T-helper 9 cell (primary cell): ENCODE measurements at places on chromosomes 11 and 22.

GRCh38 chr11:16002942-16003341 is 353.4 kb downstream of the SOX6 start:
- no peak for DNase-seq

DNA sequence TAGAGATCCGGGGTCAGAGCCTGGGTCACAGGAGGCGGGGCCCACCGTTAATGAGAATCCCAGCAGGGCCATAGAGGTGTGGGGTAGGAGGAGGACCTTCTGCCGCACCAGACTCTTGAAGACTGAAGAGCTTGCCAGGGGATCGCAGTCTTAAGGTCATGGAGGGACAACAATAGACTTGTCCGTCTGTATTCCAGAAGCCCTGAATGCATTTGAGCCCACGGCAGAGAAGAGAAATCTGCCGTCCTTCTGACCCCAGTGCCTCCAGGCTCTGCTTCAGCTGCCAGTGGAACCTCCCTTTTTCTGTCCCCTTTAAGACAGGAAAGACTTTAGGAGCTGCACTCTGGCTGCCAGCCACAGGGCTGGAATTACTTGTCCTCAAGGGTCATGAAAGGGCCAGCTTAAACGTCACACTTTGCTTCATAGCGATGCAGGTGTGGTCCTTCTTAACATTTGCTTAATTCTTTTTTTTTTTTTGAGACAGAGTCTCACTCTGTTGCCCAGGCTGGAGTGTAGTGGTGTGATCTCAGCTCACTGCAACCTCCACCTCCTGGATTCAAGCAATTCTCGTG is 15.5 kb upstream of the ST3GAL4 start:
- no peak for DNase-seq

GRCh38 chr11:116231543-116231942 is 541.2 kb downstream of the BUD13 start:
- no peak for DNase-seq

- no peak for DNase-seq
Observed at GRCh38 chr11:82927264-82927880, 25.8 kb downstream of the DDIAS start.

DNA sequence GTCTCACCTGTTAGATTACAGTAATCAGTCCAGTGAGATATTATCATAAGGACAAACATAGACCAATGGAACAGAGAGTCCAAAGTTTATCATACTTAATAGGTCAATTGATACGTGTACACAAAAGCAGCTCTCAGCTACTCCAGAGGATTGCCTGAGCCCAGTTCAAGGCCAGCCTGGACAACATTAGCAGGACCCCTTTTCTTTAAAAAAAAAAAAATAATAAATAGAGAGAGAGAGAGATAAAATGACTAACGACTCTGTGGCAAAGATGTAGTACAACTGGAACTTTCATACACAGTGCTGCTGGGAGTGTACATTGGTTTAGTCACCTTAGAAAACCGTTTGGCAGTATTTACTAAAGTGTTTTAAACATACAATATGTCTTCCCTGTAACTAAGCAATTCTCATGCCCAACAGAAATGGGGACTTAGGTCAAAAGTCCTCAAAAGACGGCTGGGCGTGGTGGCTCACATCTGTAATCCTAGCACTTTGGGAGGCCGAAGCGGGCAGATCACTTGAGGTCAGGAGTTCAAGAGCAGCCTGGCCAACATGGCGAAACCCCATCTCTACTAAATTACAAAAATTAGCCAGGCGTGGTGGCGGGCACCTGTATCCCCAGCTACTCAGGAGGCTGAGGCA is 10.6 kb downstream of the SNX32 start:
- DNase-seq, result no peak

- no peak for DNase-seq
Observed at GRCh38 chr11:117191680-117192400, 7.3 kb upstream of the TAGLN start.

DNA sequence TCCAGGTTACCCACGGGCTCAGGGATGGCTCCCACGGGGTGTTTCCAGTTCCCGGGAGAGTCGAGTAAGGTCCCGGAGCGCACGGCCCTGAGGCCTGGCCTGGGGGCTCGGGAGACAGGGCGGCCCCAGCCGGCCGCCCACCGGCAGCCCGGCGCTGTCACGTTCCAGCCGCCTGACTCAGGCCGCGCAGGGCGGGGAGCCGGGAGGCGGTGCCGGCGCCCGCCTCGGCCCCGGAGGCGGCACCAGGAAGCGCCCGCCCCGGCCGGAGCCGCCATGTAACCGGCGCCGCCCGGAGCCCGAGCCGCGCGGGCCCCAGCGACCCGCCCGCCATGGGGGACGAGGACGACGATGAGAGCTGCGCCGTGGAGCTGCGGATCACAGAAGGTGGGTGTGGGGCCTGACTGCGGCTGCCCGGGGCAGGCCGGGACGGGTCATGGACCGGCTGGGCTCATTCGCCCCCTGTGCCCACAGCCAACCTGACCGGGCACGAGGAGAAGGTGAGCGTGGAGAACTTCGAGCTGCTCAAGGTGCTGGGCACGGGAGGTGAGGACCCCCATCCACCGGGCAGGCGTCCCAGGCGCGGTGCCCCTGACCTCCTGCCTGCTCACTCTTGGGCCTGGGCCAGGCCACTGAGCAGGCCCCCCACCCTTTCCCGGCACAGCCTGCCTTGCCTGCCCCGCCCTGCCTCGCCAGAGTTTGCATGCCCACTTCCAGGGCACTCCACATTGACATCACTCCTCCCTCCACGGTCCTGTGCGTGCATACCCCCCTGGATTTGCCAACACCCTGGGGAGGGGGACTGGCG is at the start of gene RPS6KA4:
TSS of gene RPS6KA4 (plus strand) at position 256 of the 805 bp plus-strand sequence. CDS start at position 330, 74 bp downstream.
- DNase-seq, result peak; percentile 29

DNA sequence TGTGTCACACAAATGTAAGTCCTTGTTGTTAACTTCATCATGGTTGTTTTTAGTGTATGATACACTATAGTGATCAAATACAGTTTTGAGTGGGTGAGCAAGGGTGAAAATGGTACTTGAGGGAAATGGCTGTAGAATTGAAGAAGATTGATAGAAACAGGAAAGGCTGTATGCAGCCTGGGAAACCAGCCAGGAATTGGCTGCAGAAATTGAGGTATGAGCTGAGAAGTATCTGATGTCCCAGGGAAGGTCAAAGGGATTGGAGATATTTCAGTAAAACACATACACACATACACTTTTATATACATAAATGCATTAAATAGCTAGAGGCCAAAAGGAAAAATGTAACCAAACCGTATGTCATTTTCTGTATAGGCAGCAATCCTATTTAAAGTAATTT is 13.1 kb upstream of the YAP1 start:
- DNase-seq, result no peak

GRCh38 chr11:80562523-80563125 is 1121.8 kb upstream of the TENM4 start:
- DNase-seq, result no peak

- no peak for DNase-seq
Observed at GRCh38 chr22:23283591-23284503, 103.5 kb downstream of the BCR start.

- no peak for DNase-seq
Observed at GRCh38 chr22:17951315-17951714, 73.0 kb downstream of the MICAL3 start.

- peak; percentile 58 for DNase-seq
Observed at GRCh38 chr22:17773606-17774205, 563 bp downstream of the BID start.

- no peak for DNase-seq
Observed at GRCh38 chr11:69828971-69829344, 9.7 kb upstream of the FGF3 start.

DNA sequence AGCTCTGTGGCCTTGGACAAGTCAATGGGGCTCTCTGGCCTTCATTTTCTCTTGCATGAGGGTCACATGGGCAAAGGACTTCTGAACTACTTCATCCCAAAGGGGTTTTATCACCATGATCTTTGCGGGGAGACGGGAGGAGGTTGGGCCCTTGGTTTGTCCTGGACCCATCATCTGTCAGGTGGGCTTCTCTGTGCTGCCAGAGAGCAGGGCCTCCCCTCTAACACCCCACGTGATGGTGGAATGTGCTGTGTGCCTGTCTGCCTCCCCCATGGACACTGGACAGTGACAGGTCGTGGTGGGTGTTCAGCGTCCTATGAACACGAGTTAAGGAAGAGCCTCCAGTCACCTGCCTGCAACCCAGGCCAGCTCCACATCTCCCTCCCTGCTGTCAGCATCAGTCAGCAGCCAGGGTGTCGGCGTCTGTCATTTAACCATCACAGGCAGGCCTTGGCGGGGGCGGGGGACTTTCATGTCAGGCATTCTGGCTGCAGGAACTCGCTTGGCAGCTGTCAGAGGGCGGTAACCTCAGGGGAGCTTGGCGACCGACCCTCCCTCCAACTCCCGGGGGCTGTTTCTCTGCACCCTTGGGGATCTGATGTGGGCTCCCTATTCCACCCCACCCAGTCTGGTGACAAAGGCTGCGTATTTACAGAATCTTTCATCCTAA is 2.6 kb upstream of the SUN2 start:
- peak; percentile 58 for DNase-seq

DNA sequence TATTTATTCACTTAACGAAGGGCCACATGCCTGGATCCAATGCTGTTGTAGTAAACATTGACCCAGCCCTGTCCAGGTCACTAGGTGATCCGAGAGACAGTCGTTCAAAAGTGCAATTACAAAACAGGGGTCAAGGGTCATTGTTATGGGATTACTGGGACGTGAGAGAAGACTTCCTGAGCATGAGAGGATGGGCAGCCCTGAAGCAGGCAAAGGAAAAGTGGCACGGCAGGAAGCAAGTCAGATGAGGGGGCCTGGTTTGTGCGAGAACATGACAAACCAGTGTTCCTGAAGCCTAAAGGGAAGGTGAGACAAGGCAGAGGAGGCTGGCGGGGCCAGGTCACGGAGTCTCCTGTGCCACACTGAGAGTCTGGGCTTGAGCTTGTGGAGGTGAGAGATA is 15.8 kb upstream of the MMP20 start:
- DNase-seq, result no peak

DNA sequence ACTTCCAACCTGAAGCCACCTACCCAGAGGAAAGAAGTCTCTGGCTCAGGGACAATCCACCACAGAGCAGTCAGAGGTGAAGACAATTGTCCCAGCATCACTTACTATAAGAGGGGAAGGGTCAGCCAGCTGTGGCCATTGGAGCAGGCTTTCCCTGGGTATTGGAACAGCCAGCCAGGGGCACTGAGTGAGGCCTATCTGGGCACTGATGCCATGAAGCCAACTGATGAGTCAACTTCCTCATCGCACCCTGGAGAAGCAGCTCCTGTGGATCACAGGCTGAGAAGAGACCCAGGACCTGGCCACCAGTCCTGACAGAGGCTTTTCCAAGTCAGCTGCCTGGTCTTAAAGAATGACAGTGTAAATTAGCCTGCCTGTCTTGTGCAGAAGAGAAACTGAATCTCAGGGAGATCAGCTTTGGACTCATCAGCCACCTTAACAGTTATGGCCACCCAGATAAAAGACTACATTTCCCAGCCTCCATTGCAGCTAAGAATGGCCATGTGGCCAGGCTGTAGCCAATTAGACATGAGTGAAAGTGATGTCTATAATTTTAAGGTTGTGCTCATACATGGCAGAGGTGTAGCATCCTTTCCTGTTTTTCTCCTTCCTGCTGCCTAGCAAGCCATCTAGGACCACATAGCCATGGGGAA is 19.0 kb downstream of the CHST1 start:
- DNase-seq, result no peak

DNA sequence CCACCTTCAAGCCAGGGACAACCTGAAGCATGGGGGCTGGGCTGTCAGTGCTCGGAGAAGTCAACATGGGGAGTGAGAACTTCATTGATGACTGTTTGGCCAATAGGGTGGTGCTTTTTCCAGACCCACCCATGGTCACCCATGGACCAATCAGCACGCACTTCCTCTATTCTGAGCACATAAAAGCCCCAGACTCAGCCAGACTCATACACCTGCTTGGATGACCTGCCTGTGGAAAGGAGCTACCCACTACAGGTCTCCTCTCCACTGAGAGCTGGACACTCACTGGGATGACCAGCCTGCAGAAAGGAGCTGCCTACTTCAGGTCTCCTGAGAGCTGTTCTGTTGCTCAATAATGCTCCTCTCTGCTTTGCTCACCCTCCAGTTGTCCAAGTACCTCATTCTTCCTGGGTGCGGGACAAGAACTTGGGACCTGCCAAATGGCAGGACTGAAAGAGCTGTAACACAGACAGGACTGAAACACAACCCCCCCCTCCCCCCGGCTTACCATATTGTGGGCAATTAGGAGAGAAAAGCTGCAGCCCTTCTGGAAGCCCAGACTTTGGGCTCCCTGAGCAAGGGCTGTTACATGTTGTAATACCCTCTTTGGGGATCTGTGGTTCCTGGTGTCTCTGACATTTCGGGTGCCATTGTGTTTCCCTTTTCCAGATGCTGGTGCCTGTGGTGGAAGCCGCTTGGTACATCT is 44.4 kb upstream of the WNT11 start:
- DNase-seq, result no peak

- DNase-seq, result no peak
Observed at GRCh38 chr11:100575860-100576717, 111.0 kb upstream of the ARHGAP42 start.

DNA sequence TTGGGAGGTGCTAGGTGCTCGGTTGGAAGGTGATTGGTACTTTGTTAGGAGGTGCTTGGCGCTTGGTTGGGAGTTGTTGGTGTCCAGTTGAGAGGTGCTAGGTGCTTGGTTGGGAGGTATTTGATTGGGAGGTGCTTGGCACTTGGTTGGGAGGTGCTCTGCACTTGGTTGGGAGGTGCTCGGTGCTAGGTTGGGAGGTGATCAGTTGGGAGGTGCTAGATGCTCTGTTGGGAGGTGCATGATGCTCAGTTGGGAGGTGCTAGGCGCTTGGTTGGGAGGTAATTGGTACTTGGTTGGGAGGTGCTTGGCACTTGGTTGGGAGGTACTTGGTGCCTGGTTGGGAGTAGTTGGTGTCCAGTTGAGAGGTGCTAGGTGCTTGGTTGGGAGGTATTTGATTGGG is 40.2 kb downstream of the LRP5 start:
- DNase-seq, result no peak

- DNase-seq, result no peak
Observed at GRCh38 chr22:42991010-42991651, 23.8 kb downstream of the PACSIN2 start.

- no peak for DNase-seq
Observed at GRCh38 chr11:63666874-63667273, 4.3 kb downstream of the ATL3 start.

DNA sequence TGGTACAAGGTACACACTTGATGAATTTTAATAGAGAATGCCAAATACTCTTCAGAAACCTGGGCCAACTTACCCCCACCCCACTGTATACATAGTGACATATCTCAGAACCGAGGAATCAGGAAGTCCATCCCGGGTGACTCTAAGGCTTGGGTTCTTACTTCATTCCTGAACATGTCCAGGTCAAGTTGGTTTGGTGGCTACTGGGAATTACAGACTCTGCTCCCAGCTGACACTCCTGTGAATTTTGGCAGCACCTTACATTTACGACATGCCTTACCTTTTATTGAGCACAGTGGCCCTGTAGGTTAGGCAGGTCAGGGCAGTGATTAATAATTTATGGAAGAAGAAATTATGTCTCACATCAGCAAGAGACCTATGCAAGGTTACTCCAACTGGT is 70.1 kb upstream of the LDLRAD3 start:
- DNase-seq, result no peak

- no peak for DNase-seq
Observed at GRCh38 chr11:117205211-117205818, 6.1 kb downstream of the TAGLN start.

GRCh38 chr22:31400023-31400397 is 606 bp downstream of the DRG1 start:
- no peak for DNase-seq

GRCh38 chr11:1049431-1049891 is 12.9 kb upstream of the MUC6 start:
- no peak for DNase-seq

- no peak for DNase-seq
Observed at GRCh38 chr11:110962921-110963320, 250.7 kb upstream of the ARHGAP20 start.
